Activated CD8-positive, alpha-beta memory T cell treated with anti-CD3 and anti-CD28 coated beads, Interleukin-2, amount 50 U/mL, for 48 hours (primary cell): ENCODE measurements at places on chromosomes 4 and X.
A peak's percentile ranks its signal among the peaks of the same experiment; 100 is the strongest.

GRCh38 chrX:70444326-70444945 is at the start of gene DLG3:
Gene DLG3 (plus strand): TSS chrX:70444835. CDS start chrX:70445202, 367 bp downstream.
- peak; percentile 63 for DNase-seq

DNA sequence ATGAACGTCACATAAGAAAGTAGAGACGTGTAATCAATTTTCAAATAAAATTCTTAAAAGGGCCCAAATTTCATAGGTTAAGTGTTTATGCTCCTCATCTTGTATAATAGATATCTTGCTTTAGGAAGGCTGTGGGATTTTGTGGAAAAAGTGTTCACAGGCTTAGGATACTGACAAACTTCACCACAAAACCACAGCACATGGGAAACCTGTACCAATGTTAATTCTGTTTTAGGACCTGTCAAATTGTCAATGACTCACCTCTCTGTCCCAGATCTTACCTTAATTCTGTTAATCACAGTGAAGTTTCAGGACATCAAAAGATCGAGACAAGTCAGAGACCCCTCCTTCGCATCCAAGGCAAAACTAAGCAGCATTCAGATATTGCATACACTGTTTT is 24.2 kb downstream of the FGFBP1 start:
- no peak for DNase-seq

GRCh38 chr4:101419336-101420135 is 72.2 kb upstream of the PPP3CA start:
- no peak for DNase-seq

GRCh38 chrX:68794461-68794860 is 34.4 kb upstream of the EFNB1 start:
- DNase-seq = no peak

- no peak for DNase-seq
These were observed 181.1 kb upstream of the SMIM31 start for GRCh38 chr4:164572877-164573279.

- DNase-seq = no peak
These were observed 330.3 kb downstream of the PDHA2 start for GRCh38 chr4:96170198-96170597.

- DNase-seq = no peak
These were observed 339.7 kb downstream of the ANK2 start for GRCh38 chr4:113389160-113389559.

DNA sequence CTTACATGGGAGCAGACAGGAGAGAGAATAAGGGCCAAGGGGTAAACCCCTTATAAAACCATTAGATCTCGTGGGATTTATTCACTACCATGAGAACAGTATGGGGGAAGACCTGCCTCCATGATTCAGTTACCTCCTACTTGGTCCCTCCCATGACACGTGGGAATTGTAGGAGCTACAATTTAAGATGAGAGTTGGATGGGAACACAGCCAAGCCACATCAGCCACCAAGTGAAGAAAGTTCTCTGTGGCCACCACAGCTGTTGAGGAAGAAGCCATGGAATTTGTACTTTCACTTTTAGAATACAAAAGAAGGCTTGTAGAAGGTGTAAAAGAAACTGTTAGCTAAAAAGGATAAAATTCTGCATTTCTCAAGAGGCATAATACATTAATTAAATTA is 67.0 kb upstream of the CXorf51A start:
- DNase-seq = no peak

DNA sequence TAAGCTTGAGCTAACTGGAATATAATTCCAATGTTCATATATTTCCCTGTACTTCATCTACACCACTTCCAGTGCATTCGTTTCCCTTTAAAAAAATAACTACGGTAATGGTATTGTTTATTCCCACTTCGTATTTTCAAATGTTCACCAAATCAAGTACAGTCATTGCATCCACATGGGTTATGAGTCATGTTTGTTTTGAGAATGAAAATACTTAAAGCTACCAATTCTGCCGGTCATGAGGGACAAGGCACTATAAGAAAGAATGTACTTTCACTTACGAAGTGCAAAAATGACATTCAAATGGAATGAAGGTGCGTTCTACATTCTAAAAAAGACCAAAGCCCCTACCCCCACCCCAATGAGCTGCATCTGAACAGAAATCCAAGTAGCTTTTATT is 174.4 kb upstream of the FGF13 start:
- no peak for DNase-seq

GRCh38 chrX:154308108-154308946 is 12.7 kb downstream of the TKTL1 start:
- DNase-seq = peak; percentile 86

- DNase-seq = no peak
These were observed 22.6 kb downstream of the NLGN3 start for GRCh38 chrX:71167031-71167781.

DNA sequence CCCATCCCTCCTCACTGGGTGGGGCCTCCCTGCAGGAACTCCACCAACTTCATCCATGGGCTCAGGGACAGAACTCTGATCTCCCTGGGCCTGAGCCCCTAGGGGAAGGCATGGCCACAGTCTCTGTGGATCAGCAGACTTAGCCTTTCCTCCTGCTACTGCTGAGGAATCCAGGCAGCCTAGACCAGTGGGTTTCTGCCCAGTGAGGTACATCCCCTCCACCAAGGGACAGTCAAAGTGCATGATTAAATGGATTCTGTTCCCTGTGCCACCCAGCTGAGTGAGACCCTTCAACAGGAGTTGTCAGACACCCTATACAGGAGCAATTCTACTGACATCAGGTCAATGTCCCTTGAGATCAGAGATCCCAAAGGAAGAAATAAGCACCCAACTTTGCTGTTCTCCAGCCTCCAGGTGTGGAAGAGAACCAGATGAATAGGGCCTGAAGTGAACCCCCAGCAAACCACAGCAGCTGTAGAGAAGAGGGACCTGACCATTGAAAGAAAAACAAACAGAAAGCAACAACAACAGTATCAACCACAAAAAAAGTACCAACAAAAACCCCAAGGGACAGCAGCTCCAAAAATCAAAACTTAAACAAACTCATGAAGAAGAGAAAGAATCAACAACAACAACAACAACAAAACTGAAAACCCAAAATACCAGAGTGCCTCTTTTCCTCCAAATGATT is 84.8 kb downstream of the CHIC1 start:
- no peak for DNase-seq

GRCh38 chr4:171636606-171637005 is 176.6 kb upstream of the GALNTL6 start:
- DNase-seq = no peak

- DNase-seq = no peak
These were observed 262.7 kb downstream of the RCHY1 start for GRCh38 chr4:75251547-75251946.

DNA sequence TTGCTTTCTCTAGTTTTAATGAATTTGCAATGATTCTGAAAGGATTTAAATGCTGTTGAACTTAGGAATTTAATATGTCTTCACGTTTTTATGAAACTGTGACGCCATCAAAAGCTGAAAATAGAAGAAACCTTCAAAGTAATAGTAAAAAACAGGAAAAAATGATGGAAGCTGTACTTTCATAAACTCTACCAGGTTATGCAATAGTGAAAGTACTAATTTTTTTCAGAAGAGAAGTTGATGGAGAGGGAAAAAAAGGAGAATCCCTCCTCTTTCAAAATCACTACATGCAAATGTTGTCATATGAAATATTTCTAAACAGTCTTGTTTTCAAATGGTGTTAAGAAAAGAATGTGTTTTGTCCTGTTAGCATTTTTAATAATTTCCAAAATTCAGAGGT is 73.6 kb downstream of the ZNF330 start:
- no peak for DNase-seq

GRCh38 chr4:1823545-1823932 is 30.4 kb downstream of the FGFR3 start:
- no peak for DNase-seq

DNA sequence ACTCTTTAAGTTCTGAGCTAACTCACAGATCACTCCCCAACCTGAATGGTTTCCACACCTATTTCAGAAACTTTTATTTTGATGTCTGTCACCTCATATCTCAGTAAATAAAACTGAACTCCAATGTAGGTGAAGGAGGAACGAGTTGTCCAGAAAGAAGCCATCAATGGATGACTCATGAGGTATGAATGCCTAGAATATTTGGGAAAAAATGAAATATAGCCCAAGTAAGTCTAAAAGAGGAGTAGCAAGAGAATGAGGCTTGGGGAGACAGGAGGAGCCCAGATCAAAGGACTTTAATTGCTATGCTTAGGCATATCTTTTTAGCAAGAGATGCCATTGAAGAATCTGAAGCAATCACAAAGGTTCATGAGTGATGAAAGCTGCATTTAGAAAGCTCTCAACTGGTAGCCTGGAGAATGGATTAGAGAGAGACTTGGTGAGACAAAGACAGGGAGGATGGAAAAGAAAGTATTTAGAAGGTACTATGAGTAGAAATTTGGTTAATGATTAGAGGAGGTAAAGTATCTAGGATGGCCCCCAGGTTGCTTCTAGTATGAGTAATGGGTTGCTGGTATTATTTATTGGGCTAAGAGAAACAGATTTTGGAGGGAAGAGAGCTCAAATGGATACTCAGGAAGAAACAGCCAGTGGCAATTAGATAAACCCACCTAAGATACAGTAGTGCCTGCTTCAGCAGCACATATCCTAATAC is 39.4 kb downstream of the NOCT start:
- DNase-seq = no peak

- DNase-seq = no peak
These were observed 57.9 kb downstream of the DKK2 start for GRCh38 chr4:106978046-106978774.

- no peak for DNase-seq
These were observed 164.4 kb downstream of the FNIP2 start for GRCh38 chr4:158933236-158933635.

GRCh38 chr4:78057135-78057599 is at the start of gene FRAS1:
Gene FRAS1 (plus strand): TSS chr4:78057323. CDS start chr4:78058010, 687 bp downstream.
- DNase-seq = peak; percentile 64

GRCh38 chr4:133270021-133270570 is 121.0 kb downstream of the PCDH10 start:
- no peak for DNase-seq

DNA sequence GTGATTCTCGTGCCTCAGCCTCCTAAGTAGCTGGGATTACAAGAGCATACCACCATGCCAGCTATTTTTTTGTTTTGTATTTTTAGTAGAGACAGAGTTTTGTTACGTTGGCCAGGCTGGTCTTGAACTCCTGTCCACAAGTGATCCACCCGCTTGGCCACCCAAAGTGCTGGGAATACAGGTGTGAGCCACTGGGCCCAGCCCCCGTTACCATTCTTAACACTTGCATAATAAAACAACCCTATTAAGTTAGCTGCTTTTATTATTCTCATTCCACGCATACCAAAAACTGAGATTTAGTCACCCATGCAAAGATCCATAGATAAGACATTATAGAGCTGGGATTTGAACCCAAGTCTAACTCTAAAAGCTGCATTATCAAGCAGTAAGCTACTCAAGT is 6.0 kb upstream of the TEX13A start:
- no peak for DNase-seq

- DNase-seq = no peak
These were observed 35.2 kb downstream of the ARSF start for GRCh38 chrX:3076416-3076991.

GRCh38 chr4:4408132-4408523 is 21.2 kb downstream of the NSG1 start:
- DNase-seq = no peak

- no peak for DNase-seq
These were observed 45.2 kb downstream of the FHDC1 start for GRCh38 chr4:152981278-152981677.

GRCh38 chr4:112604589-112604988 is 32.1 kb downstream of the ZGRF1 start:
- DNase-seq = no peak

GRCh38 chr4:1785592-1785991 is 7.5 kb upstream of the FGFR3 start:
- no peak for DNase-seq

DNA sequence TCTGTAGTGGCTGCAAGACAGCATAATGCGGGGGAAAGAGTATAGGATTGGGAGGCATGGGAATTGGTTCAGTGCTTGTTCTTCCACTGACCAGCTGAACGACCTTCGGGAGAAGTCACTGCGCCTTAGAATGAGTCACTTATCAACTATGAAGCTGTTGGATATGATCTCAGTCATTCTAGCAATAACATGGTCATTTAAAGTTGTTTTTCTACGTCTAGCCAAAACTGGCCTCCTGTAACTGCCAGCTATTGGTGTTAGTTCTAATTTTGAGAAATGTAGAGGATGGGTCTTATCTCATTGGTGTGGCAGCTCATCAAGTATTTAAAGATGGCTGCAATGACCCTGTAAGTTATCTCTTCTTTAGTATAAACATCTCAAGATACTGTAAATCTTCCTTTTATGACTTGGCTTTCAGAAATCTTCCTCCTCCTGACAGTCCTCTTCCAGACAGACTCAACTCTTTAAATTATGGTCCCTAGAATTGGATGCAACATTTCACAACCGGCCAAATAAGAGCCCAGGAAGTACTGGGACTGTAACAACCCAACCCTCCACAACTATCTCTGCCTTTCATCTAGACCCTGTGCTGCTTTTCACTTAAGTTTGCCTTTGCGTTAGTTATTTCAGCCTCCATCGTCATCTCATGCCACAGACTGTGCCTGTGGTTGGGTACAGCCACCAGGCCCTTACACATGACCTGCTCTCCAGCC is 243.3 kb downstream of the CBR4 start:
- no peak for DNase-seq

DNA sequence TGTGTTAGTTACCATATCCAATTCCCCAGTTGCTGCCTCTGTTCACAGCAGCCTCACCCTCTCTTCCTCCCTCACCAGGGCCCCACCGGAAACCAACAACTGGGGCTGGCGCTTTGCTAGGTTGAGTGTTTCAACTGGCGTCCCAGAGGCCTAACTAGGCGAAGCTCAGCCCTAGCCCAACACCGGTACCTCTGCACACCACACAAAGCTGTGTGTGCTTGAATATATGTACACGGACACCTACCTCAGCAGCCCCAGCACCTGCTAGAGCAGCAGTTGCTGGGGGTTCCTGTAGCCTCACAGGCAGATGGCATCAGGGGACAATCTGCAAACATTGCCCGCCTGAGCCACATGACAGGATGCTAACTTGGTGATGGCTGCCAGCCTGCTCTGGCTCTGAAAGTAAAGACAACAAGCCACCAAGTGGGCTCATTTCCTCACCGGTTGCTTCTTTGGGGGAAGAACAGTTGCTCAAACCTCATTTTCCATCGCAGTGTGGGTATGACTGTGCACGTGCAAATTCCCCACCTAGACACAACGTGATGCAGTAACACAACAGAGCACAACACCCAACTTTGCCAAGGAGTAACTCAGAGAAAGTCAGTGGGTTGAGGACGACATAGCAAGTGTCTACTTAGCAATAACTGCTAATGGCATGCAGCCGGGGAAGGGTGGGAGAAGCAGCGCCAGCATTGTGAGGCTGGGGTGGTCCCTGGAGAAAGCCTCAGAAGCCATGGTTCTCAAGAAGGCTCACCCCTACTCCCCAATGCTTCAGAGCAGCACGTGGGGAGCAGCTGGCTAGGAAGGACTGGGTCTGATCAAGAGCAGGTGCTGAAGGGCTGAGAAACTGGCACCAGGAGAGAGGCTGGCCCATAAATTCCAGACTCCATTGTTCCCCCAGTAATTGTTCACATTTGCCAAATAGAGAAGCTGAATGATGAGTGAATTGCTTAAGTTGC is 139.5 kb downstream of the SH3KBP1 start:
- peak; percentile 73 for DNase-seq
